ENCODE measurements at places on chromosomes 2 and 18.

GRCh38 chr2:233101816-233102215 lies 41.7 kb downstream of the INPP5D start:
- H3K27ac ChIP-seq: no peak overlapping the region
- DNase-seq: no peak
- peaks cover 41% of the 10 kb centered on the region for H3K4me1 ChIP-seq
- peaks cover 74% of the 10 kb centered on the region for H3K36me3 ChIP-seq
- H3K4me3 ChIP-seq: no peak overlapping the region

GRCh38 chr2:131413148-131413747 lies 49.3 kb upstream of the RAB6D start:
- no peak for DNase-seq
- H3K4me1 ChIP-seq: peaks cover 9% of the 10 kb centered on the region
- H3K27ac ChIP-seq: no peak overlapping the region
- H3K36me3 ChIP-seq: no peaks in the 10 kb centered on the region

GRCh38 chr2:134245340-134245984 lies 8.4 kb upstream of the MGAT5 start:
- H3K27me3 ChIP-seq: peaks cover 68% of the 10 kb centered on the region
- H3K4me1 ChIP-seq: peaks cover 31% of the 10 kb centered on the region
- DNase-seq: peak; percentile 41
- no peak overlapping the region for H3K27ac ChIP-seq

GRCh38 chr2:63571291-63571690 lies 17.0 kb downstream of the WDPCP start:
- no peak overlapping the region for H3K27ac ChIP-seq
- peaks cover 3% of the 10 kb centered on the region for H3K36me3 ChIP-seq
- no peak for DNase-seq
- H3K4me3 ChIP-seq: no peak overlapping the region

DNA sequence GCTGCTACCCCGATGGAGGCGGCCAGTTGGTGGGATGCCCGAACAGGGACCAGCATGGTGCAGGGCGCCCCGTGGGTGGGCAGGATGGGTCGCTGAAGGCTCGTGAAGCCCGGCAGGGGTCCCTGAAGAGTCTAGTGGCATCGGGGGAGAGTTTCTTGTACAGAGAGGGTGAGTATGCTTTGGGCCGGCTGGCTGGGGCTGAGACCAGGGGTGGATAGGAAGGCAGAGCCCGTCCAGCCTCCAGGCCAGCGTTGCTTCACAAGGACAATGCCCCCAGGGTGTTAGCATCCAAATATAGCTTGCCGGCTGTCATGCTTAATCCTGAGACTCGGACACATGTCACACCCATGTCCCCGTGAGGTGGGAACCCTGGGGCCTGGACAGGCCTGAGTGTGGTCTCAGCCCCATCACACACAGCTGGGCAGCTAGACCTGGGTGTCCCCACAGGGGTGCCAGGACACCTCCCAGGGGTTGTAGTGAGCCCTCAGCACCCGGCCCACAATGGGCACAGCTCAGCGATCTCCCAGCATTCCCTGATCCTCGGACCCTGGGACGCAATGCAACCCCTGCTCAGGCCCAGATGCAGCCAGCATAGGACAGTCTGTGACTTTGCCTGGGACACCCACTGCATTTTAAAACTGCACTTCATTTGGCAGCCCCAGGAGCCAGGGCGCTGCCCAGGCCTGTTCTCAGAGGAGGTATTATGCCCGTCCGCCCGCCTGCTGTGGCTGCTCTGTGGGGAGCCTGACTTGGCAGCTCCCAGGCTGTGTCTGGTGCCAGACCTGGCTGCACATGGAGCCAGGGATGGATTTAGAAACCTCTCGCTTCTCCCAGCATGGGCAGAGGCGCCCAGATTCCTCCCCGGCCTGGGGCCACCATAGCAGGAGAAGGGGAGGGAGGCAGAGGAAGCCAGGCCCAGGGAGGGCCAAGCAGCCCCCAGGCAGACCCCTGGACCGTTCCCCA lies 36.4 kb downstream of the RAMP1 start:
- H3K4me3 ChIP-seq: no peak overlapping the region
- no peak for DNase-seq
- no peaks in the 10 kb centered on the region for H3K36me3 ChIP-seq
- H3K27me3 ChIP-seq: no peaks in the 10 kb centered on the region
- H3K4me1 ChIP-seq: peaks cover 41% of the 10 kb centered on the region
